ENCODE measurements at places on chromosomes 6 and 20. TPM values are rescaled to one million over a fixed set of nuclear protein-coding genes. Genes with fewer than 3 reads are reported as not detected.

The MRPL18 gene
- 48.9 TPM for total RNA-seq

The SCUBE3 gene
- 45.5 TPM for total RNA-seq

The FAM209B gene
- not detected for total RNA-seq

The SLC17A1 gene
- not detected for total RNA-seq

The HRH3 gene
- total RNA-seq, result not detected

The FABP7 gene
- not detected for total RNA-seq

The LY6G6C gene
- not detected for total RNA-seq

The SLC16A10 gene
- total RNA-seq, result 23.5 TPM

The CFAP206 gene
- total RNA-seq, result 4.1 TPM

The TNFRSF6B gene
- total RNA-seq, result 7.9 TPM

The GPR63 gene
- total RNA-seq, result 1.7 TPM

The CRISP2 gene
- 0.33 TPM for total RNA-seq

The KCNK17 gene
- 6.3 TPM for total RNA-seq

The BACH2 gene
- total RNA-seq, result 6.6 TPM
